ENCODE measurements at places on chromosomes 2 and 18.

DNA sequence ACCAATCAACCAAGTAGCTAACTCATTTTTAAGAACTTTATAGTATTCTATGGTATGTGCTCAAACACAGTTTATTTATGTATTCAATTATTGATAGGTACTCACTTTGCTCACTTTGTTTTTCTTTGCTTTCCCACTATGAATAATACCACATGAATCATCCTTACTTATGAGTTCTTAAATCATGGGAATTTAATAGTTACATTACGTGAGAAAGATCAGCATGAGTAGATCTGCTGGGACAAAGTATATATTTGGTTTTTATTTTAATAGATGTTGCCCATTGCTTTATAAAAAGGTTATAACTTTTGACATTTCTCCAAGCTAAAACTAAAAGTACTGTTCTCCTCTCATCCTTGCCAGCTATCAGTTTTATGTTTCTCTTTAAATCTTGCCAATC is 390.7 kb downstream of the LRATD1 start:
- DNase-seq = no peak

DNA sequence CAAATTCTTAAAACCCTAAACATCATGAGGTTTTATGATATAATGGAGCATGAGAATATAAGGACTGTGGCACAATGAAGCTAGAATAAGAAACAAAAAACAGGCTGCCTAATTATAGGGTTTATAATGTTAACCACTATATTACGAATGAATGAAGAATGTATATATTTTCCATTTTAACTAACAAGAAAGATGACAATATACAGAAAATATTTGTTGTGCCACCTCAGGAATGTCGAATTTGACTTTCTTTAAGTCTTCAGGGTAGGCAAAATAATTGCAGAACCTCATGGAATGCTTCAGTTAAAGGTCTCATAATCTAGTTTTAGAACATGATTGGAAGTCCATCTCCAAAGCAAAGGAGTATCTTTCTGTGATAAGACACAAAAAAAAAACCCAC is 282.9 kb upstream of the SLC8A1 start:
- DNase-seq = no peak

DNA sequence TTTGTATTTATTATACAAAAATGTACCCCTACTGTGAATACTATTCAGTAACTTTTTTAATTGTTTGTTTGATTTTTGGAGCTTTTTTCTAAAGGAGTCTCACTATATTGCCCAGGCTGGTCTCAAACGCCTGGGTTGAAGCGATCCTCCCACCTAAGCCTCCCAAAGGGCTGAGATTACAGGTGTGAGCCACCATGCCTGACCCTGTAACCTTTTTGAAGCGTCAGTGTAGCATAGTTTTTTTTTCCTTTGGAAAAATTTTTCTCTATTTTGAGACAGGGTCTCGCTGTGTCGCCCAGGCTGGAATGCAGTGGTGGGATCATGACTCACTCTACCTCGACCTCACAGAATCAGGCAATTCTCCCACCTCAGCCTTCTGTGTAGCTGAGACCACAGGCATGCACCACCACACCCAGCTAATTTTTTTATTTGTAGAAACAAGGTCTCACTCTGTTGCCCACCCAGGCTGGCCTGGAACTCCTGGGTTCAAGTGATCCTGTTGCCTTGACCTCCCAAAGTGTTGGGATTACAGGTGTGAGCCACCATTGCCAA is 2.0 kb downstream of the GMCL1 start:
- DNase-seq = no peak

GRCh38 chr2:170255971-170256370 is 78.0 kb downstream of the MYO3B start:
- DNase-seq = no peak

GRCh38 chr2:32363597-32363996 is 6.8 kb downstream of the BIRC6 start:
- no peak for DNase-seq
